ENCODE measurements at places on chromosomes 1 and 21.

- no peak for DNase-seq
Measured at GRCh38 chr1:230808281-230808872, 59.9 kb downstream of the C1orf198 start.

GRCh38 chr1:50873458-50874187 is 86.4 kb downstream of the FAF1 start:
- DNase-seq, result peak; percentile 45

- DNase-seq, result peak; percentile 37
Measured at GRCh38 chr1:161071886-161072371, 2.2 kb upstream of the ARHGAP30 start.

DNA sequence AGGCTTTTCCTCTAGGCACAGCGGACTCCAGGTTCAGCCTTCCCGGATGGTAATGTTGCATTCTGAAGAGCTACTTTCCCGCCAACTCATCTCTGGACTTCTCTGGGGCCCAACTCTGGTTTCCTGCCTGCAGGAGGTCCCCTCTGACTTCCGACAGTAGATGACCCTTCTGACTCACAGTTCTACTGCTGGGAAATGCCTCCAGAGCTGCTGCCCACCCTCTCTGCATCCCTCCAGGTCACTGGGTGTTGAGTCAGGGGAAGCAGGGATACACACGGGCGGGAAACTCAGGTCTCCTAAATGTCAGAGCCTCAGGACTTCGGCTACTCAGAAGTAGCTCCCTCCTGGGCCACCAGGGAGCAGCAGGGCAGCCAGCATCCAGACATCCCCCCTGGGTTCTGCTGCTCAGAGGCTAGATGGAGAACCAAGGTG is 2.1 kb upstream of the KIF21B start:
- DNase-seq, result no peak

DNA sequence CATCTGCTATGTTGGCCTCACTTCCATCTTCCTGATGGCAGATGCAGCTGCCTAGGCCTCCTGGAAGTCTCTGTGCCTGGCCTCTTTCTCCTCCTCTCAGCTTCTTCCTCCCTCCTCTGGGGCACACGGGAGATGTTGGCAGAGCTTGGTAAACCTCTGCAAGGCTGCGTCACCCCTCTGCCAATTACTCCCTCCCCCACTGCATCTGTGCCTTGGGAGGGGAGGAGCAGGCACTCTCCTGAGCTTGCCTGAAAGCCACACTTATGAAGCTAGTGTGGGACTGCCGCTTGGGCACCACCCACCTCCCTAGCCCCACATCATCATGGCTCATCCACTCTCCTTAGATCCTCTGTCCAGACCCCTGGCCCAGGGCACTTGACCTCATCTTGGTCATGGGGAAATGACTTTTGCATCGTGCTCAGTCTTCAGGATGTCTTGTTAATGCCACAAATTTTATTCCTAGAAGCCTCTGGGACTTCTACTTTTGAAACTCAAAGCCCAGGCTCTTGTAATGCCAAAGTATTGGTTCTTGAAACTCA is 7.3 kb upstream of the TMEM51 start:
- no peak for DNase-seq
